NCI-H526 (cell line): ENCODE measurements at places on chromosomes 12 and 14.

DNA sequence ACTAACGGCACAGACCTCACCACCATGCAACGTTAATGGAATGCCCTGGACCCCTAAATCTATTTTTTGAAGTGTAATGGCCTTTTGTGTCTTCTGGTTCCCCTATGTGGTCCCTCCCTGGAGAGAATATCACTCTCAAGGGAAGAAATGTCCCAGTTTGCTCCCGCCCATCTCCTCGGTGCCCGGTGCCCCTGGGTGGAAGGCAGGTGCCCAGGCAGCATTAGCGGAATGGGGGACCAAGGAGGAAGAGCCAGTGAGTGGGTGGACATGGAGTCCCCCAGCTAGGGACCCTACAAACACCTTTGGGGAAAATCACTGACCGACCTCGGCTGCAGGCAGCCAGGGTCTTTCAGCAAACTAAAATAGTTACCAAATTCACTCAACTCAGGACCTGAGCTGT is 212.1 kb upstream of the RTL1 start:
- no peak for DNase-seq

- DNase-seq: peak; percentile 55
Observed at GRCh38 chr12:82359115-82359478, 768 bp downstream of the METTL25 start.

- no peak for DNase-seq
Observed at GRCh38 chr12:26467351-26467750, 272.0 kb downstream of the SSPN start.

DNA sequence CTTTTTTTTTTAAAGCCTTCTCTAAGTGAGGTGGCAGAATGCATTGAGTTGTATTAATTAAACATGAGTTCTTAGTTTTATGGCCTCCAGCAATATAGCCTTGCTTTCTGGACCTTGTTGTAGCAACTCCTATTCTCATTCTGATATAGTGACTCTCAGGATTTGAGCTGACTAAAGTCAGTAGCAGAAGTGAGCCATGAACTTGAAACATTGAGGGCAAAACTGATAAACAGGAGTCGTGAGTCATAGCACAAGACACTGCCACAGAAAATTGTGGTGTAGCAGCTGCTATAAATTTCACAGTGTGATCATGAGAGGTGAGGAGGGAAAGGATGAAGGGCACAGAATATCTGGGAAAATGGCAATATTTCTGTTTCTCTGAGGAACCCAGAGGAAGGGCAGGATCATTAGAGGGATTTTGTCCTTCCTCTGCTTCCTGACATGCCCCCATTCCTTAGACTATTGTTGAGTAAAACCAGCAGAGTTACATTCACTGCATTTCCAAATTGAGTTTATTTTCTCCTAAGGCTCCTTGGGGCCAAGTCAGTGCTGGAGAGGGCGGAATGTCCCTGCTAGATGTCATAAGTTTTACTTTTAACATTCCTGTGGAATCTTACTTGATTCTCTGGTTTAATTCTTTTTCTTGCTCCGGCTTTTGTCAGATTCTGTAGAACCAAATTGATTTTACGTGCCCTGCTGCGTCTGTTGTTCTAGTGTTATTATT is 7.5 kb downstream of the KLRG1 start:
- DNase-seq: no peak

DNA sequence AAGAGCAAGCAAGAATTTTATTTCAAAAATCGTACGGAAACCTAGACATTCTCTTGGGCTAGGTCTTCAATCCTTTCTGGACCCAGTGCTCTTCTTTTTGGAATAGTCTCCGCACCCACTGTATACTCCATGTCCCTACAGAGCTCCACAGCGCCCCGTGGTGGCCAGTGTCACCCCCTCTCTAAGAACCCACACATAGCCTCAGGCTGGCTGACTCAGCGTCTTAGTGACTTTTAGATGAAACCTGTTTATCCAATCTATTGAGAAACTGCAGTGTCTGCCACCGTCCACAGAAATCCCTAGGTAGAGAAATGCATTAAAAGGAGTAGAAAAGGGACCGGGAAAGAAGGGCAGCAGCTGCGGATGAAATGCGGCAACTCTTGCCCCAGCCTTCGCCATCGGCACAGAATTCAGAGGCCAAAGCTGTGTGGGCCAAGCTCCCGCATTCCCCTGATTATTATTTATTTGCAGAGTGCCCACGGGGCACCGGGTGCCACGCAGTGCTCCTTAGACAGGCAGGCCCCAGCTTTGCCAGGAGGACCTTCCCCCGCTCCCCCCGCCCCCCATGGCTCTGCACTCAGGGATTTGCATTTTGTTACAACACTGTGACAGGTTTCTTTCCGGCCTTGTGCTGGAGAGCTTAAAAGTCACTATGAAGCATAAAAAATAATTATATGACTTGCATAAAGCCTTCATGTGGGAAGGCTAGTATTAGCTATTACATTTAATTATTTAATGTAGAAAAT is 170.1 kb upstream of the FKBP4 start:
- peak; percentile 45 for DNase-seq

GRCh38 chr12:69073035-69073434 is 140.1 kb upstream of the CPM start:
- no peak for DNase-seq

- no peak for DNase-seq
Observed at GRCh38 chr12:69984241-69984640, 159.2 kb downstream of the MYRFL start.

GRCh38 chr14:94761997-94762377 is 7.9 kb downstream of the GSC start:
- no peak for DNase-seq

DNA sequence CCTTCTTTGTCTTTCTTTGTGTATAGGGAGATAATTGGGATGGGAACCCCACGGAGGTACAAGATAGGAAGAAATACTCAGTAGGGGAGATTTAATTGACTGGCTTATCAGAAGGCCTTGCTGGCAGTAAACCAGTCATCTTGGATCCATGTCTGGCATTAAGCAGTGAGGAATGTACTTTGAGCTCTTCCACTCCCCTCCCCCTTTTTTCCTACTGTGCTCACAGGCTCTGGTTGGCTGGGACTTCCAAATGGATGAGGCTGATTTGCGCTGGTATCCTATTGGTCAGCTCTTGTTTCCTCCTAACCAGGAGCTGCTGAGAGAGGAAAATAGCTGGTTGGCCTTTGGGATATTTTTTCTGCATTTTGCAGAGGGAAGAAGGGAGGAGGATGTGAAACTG is 24.7 kb downstream of the NGDN start:
- DNase-seq: no peak

DNA sequence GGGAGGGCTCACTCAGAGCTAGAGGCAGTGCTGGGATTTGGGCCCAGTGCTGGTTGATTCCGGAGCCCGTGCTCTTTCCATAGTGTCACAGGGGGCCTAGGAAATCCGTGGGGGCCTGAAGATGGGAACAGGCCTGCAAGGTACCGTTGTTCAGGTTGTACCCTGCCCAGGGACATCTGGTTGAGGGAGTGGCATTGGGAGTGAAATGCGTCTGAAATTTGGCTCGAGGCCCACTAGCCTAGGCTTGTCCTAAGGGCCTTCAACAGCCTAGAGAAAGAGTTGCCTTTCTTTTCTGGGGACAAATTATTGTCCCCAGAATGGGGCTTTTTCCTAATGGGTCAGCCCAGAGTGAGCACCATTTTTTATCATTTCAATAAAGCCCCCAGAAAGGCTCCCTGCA is 26.4 kb upstream of the FAM222A start:
- DNase-seq: no peak

DNA sequence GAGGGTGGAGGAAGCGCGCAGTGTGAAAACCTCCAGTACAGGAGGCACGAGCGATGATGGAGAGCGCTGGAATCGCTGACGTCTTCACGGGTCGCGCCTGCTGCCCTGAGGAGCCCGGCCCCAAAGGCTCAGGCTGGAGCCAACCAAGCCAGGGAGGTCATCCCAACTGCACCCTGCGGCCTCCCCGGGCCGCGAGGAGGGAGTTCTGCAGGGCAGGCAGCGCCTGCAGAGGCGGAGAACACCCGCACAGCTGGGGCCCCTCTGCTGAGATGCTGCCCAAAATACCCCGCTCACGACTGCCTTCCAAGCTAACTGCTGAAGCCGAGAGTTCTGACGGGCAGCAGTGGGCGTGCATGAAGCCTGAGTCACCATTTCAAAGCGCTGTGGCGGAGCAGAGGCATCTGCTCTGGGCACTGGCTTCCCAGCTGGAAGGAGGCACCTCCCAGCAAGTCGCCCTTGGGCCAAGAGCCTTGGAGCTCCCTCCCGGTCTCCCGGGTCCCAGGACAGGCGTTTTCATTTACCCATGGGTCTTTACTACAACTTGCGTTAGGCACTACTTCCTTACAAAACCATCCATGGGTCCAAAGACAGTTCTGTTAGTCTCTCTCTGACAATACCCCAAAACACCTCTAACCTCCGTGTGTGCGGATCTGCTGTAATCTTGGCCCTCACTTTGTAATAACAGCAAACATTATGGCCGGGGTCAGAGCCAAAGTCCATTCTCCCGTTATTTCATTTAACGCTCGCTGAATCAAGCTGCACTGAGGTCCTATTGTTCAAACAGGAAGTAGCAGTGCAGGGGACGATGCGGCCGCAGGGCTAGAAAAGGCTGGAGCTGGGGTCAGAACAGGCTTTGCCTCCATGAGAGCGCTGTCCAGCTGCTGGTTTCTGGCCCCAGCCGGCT is 60.1 kb upstream of the RIMBP2 start:
- DNase-seq: no peak

GRCh38 chr12:4911316-4911994 is 1.8 kb downstream of the KCNA1 start:
- DNase-seq: no peak

- DNase-seq: no peak
Observed at GRCh38 chr12:16037533-16037932, 126.4 kb downstream of the DERA start.
